ENCODE measurements at places on chromosomes 6 and 20.

GRCh38 chr6:150761771-150762170 lies 103.7 kb upstream of the MTHFD1L start:
- DNase-seq, result no peak

DNA sequence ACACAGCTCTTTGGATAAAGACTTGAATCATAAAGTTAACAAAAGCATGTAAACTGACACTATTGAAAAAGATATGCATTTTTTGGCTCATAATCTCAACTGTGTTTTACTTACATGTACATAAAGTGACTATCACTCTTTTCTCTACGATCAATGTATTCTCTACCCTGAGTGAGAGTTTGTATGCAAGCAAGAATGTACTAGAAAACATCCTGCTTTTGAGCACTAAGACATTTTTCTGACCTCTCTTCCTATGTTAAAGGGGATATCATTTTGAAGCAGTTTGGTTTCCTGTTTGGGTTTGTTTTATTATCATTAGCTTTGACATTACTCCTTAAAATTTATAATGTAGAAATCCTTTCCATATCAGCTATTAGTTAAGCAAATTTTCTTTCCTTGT lies 910.8 kb downstream of the C6orf118 start:
- DNase-seq, result no peak

DNA sequence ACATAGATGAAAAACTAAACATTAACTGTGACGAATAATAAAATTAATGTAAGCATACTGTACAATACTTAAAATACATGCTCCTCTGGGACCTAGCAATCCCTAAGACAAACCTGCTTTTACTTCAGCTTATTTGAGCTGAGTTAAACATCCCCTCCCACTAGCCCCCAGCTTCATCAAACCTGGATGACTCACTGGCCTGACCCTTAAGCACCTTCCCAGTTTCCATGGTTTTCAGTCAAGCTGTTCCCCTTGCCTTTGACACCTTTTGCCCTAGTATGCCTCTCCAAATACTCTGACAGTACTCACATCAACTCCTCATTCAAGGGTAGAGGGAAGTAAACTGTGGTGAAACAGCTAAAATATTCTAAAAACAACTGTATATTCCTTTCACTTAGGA lies 4.2 kb downstream of the ELOVL4 start:
- DNase-seq, result no peak

DNA sequence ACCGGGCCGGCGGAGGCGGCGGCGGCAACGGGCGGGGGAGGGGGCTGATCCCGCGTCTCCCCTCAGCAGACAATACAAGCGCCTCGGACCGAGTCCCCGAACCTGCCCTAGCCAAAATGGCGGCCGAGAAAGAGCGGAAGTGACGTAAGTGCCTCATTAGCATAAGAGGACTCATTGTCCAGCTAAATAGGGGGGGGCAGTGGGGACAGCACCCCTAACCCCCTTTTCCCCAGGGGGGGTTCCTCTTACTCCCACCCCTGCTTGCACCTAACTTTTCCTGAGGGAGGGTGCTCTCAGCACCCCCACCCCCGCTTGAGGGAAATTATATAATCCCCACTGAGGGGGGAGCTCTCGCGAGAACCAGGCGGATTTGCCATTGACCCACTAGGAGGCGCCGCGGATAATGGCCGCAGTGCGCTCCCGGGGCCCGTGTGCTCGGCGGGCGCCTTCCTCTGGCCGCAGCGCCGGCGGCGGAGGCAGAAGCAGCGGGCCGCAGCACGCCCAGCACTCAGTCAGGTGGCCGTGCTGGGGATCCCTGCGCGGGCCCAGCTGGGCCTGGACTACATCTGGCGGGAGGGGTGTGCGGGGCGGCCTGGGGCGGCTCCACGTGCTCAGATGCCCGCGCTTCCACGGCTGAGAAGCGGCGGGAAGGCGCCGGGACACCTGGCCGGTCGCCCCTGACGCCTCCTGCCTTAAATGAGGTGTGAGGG lies at the start of gene ADNP:
Gene ADNP (minus strand): TSS at position 132 of the 710 bp plus-strand sequence. CDS start 27,441 bp downstream, outside the sequence.
- peak; percentile 99 for DNase-seq

DNA sequence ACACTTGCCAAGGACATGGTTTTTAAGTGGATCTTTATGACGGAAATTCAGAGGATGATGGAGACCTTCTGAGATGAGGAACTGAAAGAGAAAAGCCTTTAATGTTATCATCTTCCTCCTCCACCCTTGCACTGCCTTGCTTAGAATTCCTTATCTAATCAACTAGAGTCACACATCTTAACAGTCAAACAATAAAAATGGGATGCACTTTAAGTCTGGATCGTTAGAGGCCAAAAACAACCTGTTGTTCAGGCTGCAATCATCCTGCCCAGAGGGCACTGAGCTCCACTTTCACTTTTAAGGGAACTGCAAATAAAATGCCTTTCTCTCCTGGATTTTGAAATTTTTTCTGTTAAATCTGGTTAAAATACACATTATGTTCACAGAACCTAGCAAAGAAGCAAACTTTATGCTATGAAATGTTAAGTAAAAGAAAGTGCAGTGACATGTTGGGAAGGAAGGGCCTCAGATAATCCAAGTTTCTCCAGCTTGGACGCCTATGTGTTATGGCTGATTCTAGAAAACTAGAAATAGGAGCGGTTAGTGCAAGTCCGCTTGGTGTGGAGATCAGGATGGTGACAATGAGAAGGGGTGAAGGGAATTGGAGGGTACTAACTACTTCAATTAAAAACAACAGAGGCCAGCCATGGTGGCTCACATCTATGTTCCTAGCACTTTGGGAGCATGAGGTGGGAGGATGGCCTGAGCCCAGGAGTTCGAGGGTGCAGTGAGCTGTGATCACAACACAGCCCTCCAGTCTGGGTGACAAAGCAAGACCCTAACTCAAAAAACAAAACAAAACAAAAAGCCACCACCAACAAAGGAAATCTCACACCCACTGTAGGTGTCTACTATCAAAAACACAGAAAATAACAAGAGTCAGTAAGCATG lies 66.4 kb upstream of the KIF13A start:
- DNase-seq, result no peak

- DNase-seq, result no peak
These were observed 103.2 kb downstream of the FBXO5 start for GRCh38 chr6:152879681-152880080.

DNA sequence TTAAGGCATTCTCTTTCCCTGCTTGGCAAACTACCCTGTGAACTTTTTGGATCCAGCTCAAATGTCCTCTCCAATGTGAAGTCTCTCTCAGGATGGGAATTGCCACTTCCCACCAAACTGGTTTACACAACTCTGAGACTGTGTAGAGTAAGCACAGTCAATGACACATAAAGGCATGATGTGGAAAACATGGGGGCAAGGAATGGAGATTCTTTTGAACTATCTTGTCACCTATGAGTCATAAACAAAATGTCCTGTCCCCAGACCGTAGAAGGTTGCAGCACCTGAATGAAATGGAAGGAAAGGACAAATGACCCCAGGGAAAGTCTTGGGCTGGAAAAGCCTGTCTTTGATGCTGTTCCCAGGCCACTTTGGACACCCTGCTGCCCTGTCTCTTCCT lies 11.0 kb upstream of the KIF13A start:
- no peak for DNase-seq

- no peak for DNase-seq
These were observed 50.3 kb upstream of the OGFRL1 start for GRCh38 chr6:71238351-71238750.

GRCh38 chr20:36825385-36826104 lies 50.4 kb upstream of the TLDC2 start:
- DNase-seq, result peak; percentile 92

DNA sequence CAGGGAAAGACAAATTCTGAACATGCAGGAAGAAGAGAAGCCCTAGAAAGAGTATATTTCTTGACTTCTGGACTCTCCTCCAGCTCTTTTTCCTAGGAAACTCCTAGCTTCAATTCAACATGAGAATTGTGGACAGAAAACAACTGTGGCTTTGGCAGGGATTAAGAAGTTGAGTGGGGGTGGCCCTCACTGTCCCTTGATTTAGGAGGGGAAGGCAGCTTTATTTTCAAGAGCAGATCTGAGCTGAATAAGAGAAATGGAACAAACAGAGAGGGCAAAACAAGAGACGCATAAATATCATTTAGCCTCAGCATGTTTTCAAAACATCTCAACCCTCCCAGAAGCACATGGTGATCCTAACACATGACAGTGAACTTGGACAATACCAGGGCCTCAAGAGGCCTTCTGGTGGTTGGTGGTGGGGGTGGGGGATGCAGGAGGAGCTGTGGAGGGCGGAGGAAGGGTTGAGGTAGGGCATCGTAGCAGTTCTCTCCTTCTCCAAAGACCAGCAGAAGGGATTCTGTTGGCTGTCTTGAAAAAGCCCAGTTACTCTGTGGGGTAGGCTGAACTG lies 21.1 kb upstream of the TAGAP start:
- no peak for DNase-seq

DNA sequence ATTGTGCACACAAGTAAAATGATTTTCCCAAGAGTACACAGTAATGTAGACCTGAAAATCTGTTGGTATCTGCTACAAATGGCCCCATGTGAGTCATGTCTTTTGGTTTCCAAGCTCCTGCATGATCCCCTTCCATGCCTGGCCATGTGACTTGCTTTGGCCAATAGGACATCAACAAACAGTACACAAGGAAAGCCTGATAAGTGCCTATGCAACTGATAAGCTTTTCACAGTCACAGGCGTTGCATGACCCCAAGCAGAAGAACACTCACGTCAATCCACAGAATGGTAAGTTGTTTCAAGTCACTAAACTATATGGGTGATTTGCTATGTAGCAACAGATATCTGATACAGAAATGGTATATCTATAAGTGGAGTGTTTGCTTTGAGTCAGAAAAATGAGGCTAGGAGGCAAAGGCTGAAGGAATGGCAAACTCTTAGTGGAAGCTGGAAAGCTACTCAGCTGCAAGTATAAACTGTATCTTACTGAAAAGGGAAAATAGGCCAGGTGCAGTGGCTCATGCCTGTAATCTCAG lies 160.1 kb upstream of the BEND3 start:
- DNase-seq, result no peak

- DNase-seq, result no peak
These were observed 94.7 kb downstream of the PHF3 start for GRCh38 chr6:63730311-63730710.

DNA sequence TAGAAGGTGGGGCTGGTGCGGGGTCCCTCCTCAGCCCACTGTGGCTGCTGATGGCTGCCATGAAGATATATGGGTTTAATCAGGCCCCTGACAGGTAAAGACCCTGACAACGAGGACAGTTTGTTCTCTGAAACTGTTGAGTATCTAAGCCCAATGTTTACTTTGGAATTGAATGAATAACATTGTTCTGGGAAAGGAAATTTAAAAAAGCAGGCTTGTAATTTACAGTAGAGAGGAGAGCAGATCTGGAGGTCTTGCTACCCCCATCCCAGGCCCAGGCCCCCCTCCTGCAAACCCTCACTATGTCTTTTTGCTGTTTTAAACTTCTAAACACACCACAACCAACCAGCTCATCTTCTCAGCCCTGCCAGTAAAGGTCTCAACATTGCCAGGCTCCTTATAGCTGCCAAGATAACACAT lies 171.3 kb downstream of the CDC5L start:
- DNase-seq, result no peak

DNA sequence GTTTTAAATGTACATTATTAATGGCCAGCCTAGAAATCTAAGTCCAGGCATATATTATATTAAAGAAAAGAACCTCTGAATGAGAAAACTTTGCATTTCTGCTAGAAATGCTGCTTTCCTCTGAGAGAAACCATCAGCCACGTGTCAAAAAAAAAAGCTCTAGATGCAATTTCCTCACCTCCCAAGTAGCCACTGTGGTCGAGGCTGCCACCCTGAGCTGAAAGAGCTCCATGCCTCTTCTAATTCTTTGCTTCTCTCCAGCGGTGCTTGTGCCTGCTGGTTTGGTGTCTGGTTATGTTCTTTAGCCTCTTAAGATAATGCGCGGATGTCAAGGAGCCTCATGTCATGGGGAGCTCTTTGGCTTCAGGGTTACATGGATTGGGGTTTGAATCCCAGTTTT lies 316.0 kb downstream of the TFAP2C start:
- no peak for DNase-seq

DNA sequence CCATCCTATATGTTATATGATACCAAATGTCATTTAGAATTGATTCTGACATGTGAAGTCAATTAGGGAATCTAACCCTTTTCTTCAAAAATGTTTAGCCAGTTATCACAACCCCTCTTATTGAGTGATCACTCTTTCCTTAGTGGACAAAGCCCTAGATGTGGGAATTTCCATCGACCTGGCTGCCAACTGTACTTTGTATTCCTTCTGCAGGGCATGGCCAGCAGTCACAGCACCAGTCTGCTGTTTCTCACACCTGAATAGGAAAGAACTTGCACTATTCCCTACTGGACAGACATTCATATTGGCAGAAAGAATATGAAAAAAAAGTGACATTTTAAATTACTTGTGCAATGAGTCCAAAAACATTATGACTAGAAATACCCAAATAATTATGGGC lies 271.0 kb downstream of the PACRG start:
- DNase-seq, result no peak

GRCh38 chr20:36883977-36884535 lies 8.1 kb downstream of the TLDC2 start:
- no peak for DNase-seq

GRCh38 chr20:20743511-20744169 lies 31.2 kb upstream of the RALGAPA2 start:
- peak; percentile 49 for DNase-seq

DNA sequence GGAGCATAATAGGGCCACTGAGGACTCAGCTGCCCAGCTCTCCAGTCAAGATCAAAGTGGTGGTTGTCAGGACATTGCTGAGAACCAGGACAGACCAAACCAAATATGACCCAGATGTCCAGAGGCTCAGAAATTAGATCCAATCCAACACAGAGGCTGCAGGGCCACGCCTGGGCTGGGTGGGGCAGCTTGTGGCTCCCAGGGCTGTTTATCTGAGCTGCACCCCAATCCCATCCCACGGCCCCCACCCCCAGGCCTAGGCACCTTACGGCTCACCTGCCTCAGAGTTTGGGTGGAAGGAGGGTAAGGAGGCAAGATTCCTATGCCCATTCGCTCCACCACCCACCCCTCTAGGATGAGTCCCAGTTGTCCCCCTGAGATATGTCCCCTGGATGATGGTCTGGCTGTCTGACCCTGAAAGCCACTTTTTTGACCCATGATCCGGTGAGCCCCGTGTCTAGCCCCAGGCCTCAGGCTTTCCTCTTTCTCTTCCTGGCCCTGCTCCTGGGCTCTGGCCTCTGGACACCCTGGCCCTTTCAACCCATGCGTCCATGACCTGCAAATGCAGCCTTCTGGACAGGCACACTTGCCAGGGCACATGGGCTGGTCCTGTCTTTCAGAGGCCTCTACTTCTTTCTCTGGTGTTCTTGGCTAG lies 40.0 kb downstream of the CPXM1 start:
- DNase-seq, result no peak

DNA sequence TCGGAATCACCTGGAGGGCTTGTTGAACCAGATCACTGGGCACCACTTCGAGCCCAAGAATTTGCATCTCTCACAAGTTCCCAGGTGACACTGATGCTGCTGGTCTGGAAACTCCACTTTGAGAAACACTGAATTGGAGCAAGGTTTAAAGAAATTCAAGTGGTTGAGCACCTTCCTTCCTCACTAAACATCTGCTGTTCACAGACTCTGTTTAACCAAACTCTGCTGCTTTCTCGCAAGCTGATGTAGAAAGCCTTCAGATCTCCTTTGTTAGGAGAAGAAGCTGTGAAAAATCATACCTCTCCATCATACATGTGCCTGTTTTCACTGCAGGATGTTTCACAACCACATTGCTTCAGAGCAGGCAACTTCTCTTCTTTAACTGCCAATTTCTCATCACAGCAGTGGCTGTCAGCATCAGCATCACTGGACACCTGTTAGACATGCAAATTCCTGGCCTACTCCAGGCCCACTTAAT lies 87.5 kb upstream of the TOP1 start:
- DNase-seq, result peak; percentile 37

GRCh38 chr6:53984163-53984562 lies 127.1 kb upstream of the MLIP start:
- DNase-seq, result no peak

- no peak for DNase-seq
These were observed 329.6 kb downstream of the GRIK2 start for GRCh38 chr6:101722991-101723579.
